Gastrocnemius medialis (tissue), 4 donors: ENCODE measurements at places on chromosomes 6 and 20.

- DNase-seq: no peak
These were observed 11.8 kb downstream of the ENPP1 start for GRCh38 chr6:131819572-131820124.

GRCh38 chr6:134517145-134517658, 199.3 kb upstream of the SGK1 start:
- DNase-seq: peak; percentile 69

DNA sequence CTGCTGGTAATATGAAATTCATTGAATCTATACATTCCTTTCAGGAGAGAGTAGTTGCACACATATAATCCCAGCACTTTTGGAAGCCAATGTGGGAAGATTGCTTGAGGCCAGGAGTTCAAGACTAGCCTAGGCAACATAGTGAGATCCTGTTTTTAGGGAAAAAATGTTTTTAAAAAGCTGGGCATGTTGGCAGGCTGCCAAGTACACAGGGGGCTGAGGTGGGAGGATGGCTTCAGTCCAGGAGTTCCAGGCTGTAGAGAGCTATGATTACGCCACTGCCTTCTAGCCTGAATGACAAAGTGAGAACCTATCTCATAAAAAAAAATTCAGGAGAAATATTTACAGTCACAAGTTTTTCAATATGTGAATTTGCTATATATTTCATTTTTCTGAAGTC, 71.9 kb downstream of the GRM1 start:
- DNase-seq: no peak

DNA sequence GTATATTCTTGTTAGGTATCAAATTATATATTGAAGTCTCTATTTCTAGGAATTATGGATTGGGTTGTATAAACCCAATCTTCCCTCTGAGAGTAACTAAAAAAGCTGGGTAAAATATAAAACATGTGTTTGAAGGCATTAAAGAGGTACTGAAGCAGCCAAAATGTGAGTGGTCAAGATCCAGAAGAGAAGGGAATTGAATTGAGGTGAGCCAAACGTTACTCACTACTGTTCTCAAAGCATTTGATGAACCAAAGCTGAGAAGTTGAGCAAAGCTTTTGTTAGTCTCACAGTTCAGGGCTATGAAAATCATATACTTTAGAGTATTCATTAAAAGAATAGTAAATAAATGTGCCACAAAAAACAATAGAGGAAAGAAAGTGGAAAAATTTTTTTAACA, 365.8 kb downstream of the BCKDHB start:
- no peak for DNase-seq

GRCh38 chr6:11729076-11729475, 49.5 kb downstream of the ADTRP start:
- DNase-seq: no peak

- DNase-seq: no peak
These were observed 75.7 kb upstream of the BHLHE23 start for GRCh38 chr20:63082308-63082938.

DNA sequence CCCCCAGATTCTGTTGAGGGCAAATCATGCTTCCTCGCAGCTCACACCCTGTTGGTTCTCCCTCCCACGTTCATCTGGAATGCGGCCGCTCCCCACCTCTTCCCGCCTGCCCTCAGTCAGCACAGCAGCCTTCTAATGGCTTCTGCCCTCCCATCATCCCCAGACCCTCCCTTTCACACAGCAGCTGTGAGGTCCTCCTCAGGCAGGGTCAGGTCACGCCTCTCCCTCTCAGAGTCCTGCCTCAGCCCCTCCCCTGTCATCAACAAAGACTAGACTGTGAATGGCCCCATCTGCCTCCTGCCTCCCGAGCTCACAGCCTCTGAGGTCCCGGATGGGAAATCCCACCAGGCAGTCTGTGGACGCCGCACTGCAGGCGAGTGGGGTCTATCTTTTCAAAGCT, 7.9 kb upstream of the BHLHE23 start:
- no peak for DNase-seq

GRCh38 chr20:3923818-3924217, 34.6 kb downstream of the PANK2 start:
- DNase-seq: no peak

DNA sequence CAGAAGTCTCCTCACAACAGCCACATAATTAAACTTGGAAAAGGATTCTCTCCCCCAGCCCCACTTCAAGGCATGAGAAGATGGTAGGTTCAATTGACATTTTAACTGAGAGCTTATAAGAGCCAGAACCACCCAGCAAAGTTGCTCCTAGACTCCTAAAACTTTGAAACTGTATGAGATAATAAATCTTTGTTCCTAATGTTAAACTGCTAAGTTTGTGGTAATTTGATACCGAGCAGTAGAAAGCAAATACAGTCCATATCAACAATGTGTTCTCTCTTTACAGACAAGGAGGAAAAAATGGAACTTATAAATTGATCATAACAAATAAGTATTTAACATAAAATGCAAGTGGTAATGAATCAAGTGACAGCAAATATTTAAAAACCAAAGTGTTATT, 831.8 kb downstream of the MAFB start:
- no peak for DNase-seq

GRCh38 chr6:143591441-143591840, 79.9 kb upstream of the FUCA2 start:
- DNase-seq: no peak

GRCh38 chr6:36633915-36634314, 39.8 kb downstream of the SRSF3 start:
- DNase-seq: no peak

GRCh38 chr20:63968136-63968927, 1.4 kb downstream of the ZNF512B start:
- DNase-seq: no peak

DNA sequence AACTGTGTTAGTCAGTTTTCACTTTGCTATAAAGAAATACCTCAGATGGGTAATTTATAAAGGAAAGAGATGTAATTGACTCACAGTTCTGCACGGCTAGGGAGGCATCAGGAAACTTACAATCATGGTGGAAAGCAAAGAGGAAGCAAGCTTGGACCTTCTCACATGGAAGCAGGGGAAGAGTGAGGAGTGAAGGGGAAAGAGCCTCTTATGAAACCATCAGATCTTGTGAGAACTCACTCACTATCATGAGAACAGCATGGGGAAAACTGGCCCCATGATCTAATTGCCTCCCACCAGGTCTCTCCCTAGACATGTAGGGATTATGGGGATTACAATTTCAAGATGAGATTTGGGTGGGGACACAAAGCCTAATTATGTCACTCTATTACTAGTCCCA, 41.3 kb upstream of the PLAGL1 start:
- DNase-seq: no peak

- DNase-seq: no peak
These were observed 42.4 kb downstream of the PTCHD4 start for GRCh38 chr6:48068278-48069251.

GRCh38 chr6:1296542-1296941, 15.4 kb upstream of the FOXQ1 start:
- no peak for DNase-seq

GRCh38 chr6:97450087-97450486, 167.1 kb upstream of the MMS22L start:
- DNase-seq: no peak

DNA sequence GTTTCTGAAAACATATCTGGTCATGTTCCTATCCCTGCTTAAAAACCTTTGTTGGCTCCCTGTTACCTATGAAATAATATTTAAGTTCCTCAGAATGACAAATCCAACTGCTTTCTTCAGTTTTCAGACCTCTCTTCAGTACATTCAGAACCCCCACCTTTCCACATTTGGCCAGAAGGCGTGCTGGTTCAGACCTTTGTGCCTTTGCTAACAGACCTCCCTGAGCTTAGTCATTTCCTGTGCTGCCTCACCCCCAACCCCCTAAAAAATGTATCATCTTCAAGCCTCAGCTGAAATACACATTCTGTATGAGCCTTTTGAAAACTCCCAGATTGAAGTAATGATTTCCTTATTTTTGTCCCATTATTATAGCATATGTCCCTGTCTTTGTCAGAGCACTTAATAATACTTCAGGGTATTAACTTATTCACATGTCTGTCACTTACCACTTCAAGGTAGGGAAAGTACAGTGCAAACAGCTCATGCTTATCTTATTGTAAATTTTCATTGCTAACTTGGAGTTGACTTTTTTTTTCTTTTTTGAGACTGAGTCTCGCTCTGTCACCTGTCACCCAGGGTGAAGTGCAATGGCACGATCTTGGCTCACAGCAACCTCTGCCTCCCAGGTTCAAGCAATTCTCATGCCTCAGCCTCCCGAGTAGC, 19.7 kb downstream of the FAM217A start:
- DNase-seq: no peak

- no peak for DNase-seq
These were observed 98.4 kb upstream of the PRSS16 start for GRCh38 chr6:27149150-27149549.

GRCh38 chr6:44094403-44095242, 32.6 kb downstream of the MRPL14 start:
- no peak for DNase-seq

GRCh38 chr20:50398821-50399554, 111.2 kb upstream of the PTPN1 start:
- DNase-seq: peak; percentile 96

DNA sequence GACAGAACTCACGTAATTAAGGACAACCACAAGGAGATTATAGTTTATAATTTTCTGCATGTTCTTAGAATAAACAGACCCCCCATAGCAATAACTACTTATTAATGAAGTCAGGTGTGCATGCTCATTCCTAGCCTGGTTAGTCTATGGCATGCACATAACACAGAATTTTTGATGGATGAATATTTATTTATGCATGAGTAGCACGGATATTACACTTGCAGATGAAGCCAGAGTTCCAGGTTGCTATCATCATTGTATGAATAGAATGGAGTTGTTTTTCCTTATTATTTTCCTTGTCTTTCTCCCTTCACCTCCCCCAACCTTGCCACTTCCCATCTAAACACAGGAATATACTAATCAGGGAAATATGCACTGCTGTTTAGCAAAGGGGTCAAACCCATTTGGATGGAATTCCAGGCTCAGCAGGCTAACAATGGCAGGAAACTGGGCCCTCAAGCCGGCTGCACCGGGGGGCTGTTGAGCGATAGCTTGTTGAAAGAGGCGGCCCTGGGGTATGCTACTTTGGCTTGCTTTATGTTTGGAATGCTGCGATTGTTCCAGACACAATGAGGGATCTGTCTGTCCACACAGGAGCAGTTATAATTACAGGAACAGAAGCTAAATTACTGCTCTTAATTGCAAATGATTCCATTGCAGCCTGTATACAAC, 112.6 kb downstream of the TMEM170B start:
- no peak for DNase-seq

GRCh38 chr6:44575644-44576043, 188.1 kb downstream of the CDC5L start:
- no peak for DNase-seq

DNA sequence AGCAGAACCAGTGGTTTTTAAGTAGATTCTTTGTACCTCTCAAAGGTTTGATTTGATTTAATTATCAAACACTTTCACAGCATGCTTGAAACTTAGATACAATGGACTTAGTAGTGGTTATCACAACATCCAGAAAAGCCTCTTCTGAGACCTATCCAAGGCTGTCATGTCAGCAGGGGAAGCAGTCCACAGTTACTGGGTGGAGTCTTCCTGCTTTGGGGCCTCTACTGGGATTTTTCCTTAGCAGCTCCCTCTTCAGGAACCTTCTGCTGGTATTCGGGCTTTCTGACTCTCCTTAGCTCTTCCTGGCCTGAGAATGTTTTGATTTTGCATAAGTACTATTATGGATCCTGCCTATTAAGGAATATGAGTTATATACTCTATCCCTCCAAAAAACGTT, 36.0 kb downstream of the ARFGEF2 start:
- DNase-seq: no peak

DNA sequence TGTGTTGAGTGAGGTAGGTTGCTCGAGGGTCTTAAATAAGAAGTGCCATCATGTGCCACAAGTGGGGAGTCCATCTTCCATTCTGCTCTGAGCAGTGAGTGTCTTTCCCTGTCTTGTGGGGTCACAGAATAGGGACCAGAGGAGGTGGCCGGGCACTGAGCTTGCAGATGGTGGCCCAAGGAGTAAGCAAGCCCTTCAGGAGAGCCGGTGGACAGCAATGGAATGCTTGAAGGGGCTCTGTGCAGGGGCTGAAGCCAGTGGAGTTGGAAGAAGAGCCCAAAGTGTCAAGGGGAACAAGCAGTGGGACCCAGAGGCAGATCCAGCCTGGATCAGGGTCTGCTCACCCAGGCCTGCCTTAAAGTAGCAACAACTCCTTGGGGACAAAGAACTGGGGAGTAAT, 213.5 kb upstream of the SNX9 start:
- no peak for DNase-seq
